Anterior cingulate cortex (tissue), 58 donors: ENCODE measurements at places on chromosomes 5 and 9.

- no peak for DNase-seq
Measured at GRCh38 chr9:16039218-16039987, 486.6 kb downstream of the CCDC171 start.

DNA sequence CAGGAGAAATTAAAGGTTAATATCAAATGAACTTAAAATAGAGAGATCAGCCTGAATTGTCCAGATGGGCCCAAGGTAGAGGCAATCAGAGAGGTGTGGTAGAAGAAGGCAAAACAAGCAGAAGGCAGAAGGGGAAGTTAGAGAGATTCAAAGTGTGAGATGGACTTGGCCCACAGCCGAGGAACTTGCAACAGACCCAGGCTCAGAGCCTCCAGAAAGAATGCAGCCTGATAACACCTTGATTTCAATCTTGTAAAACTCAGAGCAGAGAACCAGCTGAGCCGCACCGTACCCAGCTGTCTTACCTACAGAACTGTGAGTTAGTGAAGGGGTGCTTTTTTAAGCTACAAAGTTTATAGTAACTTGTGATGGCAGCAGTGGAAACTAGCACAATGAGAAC, 190.9 kb downstream of the RFK start:
- no peak for DNase-seq

DNA sequence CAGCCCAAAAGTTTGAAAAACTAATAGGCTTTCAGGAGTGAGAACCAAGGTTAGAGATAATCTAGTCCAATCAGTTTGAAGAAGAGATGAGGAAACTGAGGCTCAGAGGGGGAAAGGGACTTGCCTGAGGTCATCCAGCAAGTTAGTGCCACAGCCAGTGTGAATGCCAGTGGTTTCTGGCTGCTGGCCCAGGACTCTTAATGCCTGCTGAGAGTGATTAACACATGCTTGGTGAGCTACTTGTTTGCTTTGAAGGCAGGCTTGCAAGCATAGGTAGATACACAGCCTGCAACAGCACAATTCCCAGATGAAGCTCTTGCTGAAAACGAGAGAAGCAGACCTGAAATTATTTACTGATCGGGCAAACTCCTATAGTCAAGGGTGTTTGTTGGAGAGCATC, 591.6 kb upstream of the SGCD start:
- no peak for DNase-seq

GRCh38 chr9:105608721-105609598, 51.0 kb downstream of the FKTN start:
- no peak for DNase-seq

DNA sequence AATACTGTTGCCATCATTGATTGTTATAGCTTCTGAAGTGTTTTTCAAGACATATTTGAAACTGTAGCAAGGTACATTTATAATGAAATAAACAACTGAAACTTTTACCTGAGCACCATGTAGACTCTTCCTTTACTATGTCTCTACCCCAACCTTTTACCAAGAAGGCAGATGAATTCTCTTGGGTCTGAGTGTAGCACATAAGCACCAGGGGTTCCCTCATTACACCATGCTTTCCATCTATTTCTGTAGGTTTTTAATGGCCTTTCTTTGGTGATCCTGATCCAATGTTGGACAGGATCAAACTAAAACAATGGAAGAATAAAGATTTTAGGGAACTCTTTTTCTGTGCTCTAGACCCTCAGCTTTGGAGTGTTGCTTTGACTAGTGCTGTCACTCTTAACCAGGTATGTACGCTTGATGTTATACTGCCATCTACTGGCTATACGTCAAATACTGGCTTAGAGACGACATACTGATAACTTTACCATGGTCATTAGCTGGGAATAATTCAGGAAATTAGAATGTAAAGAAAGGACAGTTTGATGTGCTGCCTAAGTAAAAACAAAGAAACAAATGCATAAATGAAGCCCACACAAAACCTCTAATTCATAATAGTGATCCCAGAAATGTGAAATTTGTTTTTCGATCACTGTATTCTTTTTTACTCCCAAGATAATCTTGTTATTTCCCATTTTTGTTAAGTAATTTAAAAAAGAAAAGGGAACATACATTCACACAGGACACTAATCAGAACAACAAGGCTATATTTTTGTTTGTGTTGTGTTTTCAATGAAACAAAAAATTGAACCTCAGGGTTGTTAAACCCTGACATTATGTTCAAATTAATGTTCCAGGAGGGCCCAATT, 30.7 kb downstream of the IFNW1 start:
- no peak for DNase-seq

DNA sequence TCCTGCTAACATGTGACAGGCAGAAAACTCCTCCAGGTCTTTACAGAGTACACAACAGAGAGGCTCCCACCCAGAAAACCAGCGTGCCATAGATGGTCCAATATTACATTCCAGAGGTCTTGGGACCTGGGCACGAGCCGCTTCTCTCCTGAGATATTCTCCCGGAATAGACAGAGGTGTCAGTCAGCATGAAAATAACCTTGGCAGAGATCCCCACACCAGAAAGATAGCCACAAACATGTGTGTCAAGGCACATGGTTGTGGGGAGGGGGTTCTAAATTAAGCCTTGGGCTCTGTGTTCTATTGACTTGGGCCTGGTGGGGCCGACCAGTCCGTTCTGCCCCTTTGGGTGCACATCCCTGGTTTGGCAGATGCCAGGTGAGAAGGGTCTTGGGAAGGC, 78.4 kb downstream of the BOD1 start:
- no peak for DNase-seq

DNA sequence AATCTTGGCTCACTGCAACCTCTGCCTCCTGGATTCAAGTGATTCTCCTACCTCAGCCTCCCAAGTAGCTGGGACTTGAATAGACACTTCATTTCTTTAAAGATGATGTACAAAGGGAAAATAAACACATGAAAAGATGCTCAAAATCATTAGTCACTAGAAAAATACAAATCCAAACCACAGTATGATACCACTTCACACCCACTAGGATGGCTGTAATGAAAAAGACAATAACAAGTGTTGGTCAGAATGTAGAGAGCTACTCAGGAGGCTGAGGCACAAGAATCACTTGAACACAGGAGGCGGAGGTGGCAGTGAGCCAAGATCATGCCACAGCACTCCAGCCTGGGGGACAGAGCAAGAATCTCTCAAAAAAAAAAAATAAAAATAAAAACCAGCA, 13.0 kb downstream of the F2RL2 start:
- DNase-seq, result no peak

DNA sequence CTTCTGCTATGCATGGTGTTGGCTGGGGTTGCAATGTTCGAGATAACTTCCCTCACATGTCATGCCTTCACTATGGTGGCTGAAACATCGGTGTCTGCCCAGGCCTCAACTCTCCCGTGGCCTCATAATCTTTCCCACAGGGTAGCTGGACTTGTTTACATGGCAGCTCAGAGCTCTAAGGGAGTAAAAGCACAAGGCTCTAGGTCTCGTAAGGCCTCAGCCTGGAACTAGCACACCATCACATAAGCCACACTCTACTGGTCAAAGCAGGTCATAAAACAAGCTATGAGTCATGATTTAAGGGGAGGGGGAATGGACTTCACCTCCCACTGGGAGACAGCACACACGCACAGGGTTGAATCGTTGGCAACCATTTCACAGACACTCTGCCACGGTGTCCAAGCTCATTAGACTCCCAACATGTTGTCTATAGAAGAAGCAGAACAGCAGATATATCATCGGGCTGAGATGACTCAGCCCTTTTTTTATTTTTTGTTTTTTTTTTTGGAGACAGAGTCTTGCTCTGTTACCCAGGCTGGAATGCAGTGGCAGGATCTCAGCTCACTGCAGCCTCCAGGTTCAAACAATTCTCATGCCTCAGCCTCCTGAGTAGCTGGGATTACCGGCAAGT, 66.8 kb upstream of the IL17B start:
- DNase-seq, result no peak

- DNase-seq, result peak; percentile 46
Measured at GRCh38 chr9:126516936-126517832, 96.5 kb upstream of the LMX1B start.

DNA sequence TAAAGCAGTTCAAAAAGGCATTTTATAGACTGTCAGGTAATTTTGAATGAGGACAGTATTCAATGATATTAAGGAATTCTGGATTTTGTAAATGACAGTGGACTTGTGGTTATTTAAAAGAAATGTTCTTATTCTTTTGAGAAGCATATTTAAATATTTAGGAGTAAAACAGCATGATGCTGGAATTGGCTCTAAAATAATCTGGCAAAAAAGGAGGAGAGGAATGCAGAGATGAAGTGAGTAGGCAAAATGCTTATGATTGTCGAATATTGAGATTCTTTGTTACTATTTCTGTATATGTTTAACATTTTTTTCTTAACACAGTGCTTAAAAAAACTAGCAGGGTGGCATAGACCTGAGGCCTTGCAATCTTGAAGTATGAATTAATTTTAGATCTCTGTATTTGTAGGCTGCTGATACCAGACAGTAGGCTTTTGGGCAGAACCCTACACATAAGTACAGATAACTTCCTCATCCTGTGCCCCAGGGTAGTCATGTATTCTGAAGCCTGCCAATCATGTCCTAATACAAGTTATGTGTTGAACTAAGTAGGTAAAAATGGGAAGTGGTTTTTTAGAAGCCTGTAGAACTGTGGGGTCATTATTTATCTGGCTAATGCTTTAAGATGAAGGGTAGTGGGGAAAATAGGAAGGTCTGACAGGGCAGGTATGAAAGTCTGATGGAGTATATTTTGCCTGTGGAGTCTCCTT, 9.4 kb downstream of the CD180 start:
- DNase-seq, result no peak

- no peak for DNase-seq
Measured at GRCh38 chr9:130237076-130237475, 28.5 kb upstream of the HMCN2 start.
